Stimulated activated CD4-positive, alpha-beta T cell treated with anti-CD3 and anti-CD28 coated beads, Interleukin-15, amount 100 ng/mL, for 1 hour (primary cell): ENCODE measurements at places on chromosomes 11 and 22.

- no peak for DNase-seq
These were observed 7.7 kb downstream of the ELF5 start for GRCh38 chr11:34505874-34506273.

- no peak for DNase-seq
These were observed 168.2 kb upstream of the PDGFD start for GRCh38 chr11:104332110-104332509.

GRCh38 chr11:27464289-27464696 lies 8.3 kb downstream of the LGR4 start:
- DNase-seq: no peak

- DNase-seq: no peak
These were observed 99.8 kb downstream of the STIM1 start for GRCh38 chr11:3955299-3955665.

- no peak for DNase-seq
These were observed 285.9 kb downstream of the BRD1 start for GRCh38 chr22:49541693-49542230.

DNA sequence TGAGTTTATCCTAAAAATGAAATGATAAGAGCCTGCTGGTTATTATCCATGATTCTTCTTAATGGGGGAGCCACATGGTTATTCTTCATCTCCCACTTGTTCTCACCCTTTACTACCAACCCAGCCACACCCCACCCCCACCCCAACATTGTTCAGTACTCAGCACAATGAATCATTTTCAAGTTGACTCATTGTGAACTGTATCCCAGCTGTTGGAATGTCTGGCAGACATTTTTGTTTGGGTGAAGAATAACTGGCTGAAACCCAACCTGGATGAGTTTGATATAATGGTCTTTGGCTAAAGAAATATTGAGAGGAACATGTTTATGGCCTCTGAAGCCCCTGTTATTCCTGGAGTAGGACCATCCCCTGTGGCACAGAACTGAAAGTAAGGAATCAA lies 136.2 kb downstream of the ELP4 start:
- no peak for DNase-seq

GRCh38 chr22:42930810-42931420 lies 73.8 kb upstream of the ARFGAP3 start:
- DNase-seq: no peak

GRCh38 chr11:85540181-85540580 lies 87.0 kb downstream of the DLG2 start:
- no peak for DNase-seq

GRCh38 chr11:65634440-65634839 lies 3.5 kb upstream of the SIPA1 start:
- DNase-seq: no peak

DNA sequence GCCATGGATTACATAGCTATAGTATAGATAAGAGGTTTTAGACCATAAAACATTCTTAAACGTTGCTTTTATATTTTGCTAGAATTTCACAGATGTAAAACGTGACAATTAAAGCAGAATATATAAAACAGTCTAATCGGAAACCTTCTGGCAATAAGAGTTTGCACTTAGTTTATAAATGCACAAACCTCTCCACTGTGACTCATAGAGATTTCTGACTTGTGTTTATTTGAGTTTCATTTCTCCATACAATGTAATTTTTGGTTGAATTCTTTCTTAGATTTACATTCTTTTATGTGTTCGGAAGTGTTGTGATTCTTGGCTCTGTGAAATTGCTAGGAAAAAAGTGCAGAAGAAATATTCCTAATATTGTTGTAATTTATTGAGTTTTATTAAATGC lies 288.7 kb upstream of the CTSC start:
- DNase-seq: no peak

DNA sequence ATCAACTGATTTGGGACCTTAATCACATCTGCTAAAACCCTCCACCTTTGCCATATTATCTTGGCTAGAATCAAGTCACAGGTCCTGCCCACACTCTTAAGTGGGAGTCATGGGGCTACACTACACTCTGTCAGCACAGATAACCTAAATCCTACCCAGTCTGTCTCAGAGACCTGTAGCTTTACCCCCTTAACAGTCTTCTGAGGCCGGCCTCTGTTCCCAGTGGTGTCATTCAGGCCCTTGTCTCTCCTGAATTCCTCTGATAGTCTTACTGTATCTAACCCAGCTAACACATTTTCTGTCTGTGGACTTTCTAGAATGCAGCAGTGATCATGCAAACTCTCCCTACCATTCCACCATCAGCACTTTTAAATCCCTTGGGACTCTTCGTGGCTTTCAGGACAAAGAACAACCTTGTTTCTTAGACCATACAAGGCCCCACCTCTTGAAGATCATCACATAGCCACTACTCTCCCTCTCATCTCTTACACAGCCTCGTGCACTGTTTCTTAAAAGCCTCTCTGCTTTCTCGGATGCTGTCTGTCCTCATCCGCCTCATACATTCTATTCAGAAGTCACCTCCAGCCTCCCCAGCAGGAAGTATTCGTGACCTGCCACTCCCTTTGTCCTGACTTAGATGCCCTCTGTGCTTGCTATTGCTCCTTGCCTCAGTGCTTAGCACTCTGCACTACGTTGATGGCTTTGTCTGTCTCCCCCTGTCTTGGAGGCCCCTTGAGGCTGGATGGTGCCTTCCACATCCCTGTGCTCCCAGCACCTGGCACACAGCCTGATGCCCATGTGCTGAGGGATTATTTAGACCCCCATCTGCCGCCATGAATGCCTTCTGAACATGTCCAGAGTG lies 57.9 kb downstream of the PANX1 start:
- no peak for DNase-seq

- no peak for DNase-seq
These were observed 49.9 kb downstream of the ARFGAP3 start for GRCh38 chr22:42807185-42807584.

- no peak for DNase-seq
These were observed 1.1 kb downstream of the CREB3L1 start for GRCh38 chr11:46278387-46279125.

- DNase-seq: no peak
These were observed 53.3 kb upstream of the ARFGAP3 start for GRCh38 chr22:42910221-42910942.

DNA sequence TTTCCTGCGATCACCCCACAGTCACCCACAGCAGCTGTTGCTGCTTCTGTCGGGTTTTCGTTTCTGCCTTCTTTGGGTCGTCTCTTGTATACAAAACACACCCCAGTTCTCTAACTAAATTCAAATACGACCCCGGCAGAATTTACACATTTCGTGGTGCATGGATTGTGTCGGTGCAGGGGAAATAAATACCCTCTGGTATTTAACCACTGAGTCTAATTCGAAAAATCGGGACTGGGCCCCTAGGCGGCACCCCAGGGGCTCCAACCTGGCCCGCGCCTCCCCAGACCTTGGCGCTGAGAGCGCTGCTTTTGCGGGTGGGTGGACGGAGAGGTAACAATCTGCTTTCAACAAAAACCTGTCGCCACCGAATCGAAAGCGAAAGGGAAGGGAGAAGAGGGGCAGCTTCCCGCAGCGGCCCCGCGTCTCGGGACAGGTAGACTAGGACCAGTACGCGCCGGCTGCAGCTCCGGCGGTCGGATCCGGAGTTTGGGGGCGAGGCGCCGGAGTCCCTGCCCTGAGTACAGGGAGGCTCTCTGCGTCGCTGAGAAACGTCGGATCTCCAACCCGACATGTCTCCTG lies 4.4 kb downstream of the ALX4 start:
- no peak for DNase-seq

GRCh38 chr22:29194184-29194583 lies 11.5 kb upstream of the EMID1 start:
- DNase-seq: no peak

DNA sequence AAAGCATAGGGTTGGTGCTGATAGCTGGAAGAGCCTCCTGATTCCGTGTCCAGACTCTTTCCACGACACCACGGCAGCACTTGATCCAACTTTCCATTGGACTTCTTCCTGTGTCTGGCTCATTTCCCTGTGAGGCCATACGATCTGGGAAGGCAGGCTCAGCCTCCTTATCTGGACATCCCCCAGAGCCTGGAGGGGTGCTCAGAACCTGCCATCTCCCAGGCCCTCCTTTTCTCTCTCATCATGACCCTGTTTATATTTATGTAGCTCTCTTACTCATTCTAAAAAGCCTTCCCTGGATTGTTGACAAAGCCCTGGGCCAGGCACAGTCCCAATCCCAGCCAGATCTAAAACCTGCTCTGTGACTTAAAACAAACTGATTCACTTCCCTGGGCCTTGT lies 7.8 kb upstream of the BCL9L start:
- DNase-seq: no peak

GRCh38 chr11:128187835-128188234 lies 399.5 kb downstream of the ETS1 start:
- DNase-seq: no peak

GRCh38 chr11:34823639-34824038 lies 92.5 kb downstream of the APIP start:
- DNase-seq: no peak

DNA sequence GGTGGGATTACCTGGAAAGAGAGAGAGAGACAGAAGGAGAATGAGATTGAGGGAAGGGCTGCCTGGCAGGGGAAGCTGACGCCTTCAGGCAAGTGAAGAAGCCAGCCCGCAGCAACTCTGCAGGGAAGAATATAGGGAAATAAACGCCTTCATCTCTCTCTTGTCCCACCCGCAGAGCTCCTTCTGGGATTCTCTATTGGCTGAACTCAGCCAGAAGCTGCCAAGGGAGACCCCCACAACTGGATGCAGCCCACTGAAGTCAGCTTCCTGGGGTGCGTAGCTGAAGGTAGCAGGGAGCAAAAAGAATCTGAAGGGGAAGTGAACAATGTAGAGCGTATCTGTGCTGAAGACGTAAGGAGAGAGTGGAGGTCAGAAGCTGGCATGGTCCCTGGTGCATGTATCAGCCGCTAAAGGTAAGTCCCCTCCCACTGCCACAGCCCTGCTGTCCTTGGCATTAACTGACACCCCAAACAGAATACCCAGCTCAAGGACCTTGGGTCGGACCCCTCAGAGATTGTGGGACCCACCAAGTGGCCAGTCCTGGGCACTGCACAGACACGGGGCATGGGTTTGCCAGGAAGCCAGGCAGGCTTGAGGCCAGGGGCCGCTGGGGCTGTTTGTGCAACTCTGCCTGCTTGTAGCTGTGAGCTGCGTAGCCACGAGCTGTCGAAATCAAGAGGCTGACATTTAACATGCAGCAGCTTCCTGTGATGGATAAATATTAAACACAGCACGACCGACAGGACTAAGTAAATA lies 469.9 kb downstream of the MN1 start:
- no peak for DNase-seq
